Liver (tissue), 10 donors: ENCODE measurements at places on chromosomes 1 and 21. TPM values are rescaled to one million over a fixed set of nuclear protein-coding genes. Genes with fewer than 3 reads are reported as not detected.

The AZIN2 gene
- total RNA-seq = 0.79 TPM

The RYR2 gene
- total RNA-seq = 0.51 TPM

The COL9A2 gene
- total RNA-seq = 0.75 TPM

The KRTAP12-2 gene
- total RNA-seq = not detected

The ALX3 gene
- total RNA-seq = not detected

The CLCA4 gene
- total RNA-seq = not detected

The SUSD4 gene
- 3.8 TPM for total RNA-seq

The PSMD4 gene
- total RNA-seq = 86.3 TPM

The CACNA1S gene
- 0.33 TPM for total RNA-seq

The PDE9A gene
- 4.2 TPM for total RNA-seq

The BARHL2 gene
- not detected for total RNA-seq

The VWA1 gene
- 41.6 TPM for total RNA-seq

The APP gene
- total RNA-seq = 201 TPM

The OR6K3 gene
- total RNA-seq = 0.19 TPM

The FMOD gene
- total RNA-seq = 2.7 TPM

The ALDH4A1 gene
- total RNA-seq = 162 TPM

The MTF1 gene
- total RNA-seq = 3.3 TPM

The ANGPTL3 gene
- 121 TPM for total RNA-seq

The GBP6 gene
- total RNA-seq = 0.08 TPM

The SFN gene
- 0.17 TPM for total RNA-seq

The FAM177B gene
- not detected for total RNA-seq

The GSTM1 gene
- total RNA-seq = 273 TPM

The DOCK7 gene
- 27.9 TPM for total RNA-seq

The C1orf226 gene
- 25.2 TPM for total RNA-seq

The USH2A gene
- 0.33 TPM for total RNA-seq

The CHIA gene
- total RNA-seq = not detected

The CDCA8 gene
- total RNA-seq = 16.5 TPM

The FMO1 gene
- total RNA-seq = 26.3 TPM

The NEXN gene
- total RNA-seq = 0.51 TPM

The HAO2 gene
- 377 TPM for total RNA-seq

The S100A16 gene
- total RNA-seq = 53.6 TPM

The IL19 gene
- not detected for total RNA-seq

The DDAH1 gene
- total RNA-seq = 29.7 TPM

The CD1E gene
- 0.25 TPM for total RNA-seq

The HNRNPCL4 gene
- total RNA-seq = not detected

The OR6P1 gene
- total RNA-seq = not detected

The MIS18A gene
- 10.1 TPM for total RNA-seq

The CFAP141 gene
- not detected for total RNA-seq

The SPRR2A gene
- total RNA-seq = not detected

The CELA3B gene
- not detected for total RNA-seq

The EVA1B gene
- 5.6 TPM for total RNA-seq

The ZNHIT6 gene
- total RNA-seq = 3.3 TPM

The NCAM2 gene
- 0.25 TPM for total RNA-seq

The CDK18 gene
- total RNA-seq = 3.1 TPM

The FCRL1 gene
- 0.50 TPM for total RNA-seq

The PLA2G2C gene
- not detected for total RNA-seq

The ARHGEF19 gene
- total RNA-seq = 0.79 TPM

The OSCP1 gene
- 1.5 TPM for total RNA-seq

The RXFP4 gene
- total RNA-seq = not detected

The ACAP3 gene
- total RNA-seq = 24.8 TPM

The AIRE gene
- total RNA-seq = not detected

The TSPAN2 gene
- total RNA-seq = 0.33 TPM

The S100A14 gene
- total RNA-seq = 1.7 TPM

The VSIG8 gene
- not detected for total RNA-seq

The NUDC gene
- 22.8 TPM for total RNA-seq

The ENAH gene
- 3.2 TPM for total RNA-seq

The FCER1G gene
- total RNA-seq = 25.4 TPM

The OR2T35 gene
- not detected for total RNA-seq

The KRTAP13-2 gene
- not detected for total RNA-seq

The WDR64 gene
- 0.08 TPM for total RNA-seq
